ENCODE measurements at places on chromosomes 2 and 18.

DNA sequence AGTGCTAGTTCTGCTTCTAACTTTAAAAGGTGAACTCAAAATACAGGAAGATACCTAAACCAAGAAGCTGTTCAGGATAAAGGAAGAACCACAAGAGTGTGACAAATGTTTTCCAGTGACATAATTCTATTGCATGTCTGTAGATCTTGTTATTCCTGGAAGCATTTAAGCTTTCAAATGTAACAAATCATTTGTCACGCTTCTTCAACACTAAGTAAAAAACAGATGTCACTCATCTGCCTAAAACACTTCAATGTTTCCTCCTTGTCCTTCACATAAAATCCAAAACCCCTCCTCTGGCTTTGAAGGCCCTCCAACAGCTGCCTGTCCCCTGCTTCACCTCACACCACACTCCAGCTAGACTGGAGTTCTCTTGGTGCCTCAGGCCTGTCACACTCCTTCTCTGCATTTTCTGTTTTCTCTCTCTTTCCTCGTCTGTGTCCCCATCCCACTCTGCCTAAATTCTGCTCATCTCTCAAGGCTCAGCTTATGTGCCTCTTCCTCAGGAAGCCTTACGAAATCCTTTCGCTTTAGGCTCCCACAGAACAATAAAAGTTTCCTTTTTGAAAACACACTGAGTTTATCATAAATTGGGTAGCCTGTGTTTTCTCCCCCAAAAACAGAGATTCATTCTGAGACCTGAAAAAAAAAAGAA is 6.4 kb upstream of the CLEC4F start:
- no peak for DNase-seq

- no peak for DNase-seq
These were observed 63.4 kb upstream of the ZEB2 start for GRCh38 chr2:144583381-144583729.

DNA sequence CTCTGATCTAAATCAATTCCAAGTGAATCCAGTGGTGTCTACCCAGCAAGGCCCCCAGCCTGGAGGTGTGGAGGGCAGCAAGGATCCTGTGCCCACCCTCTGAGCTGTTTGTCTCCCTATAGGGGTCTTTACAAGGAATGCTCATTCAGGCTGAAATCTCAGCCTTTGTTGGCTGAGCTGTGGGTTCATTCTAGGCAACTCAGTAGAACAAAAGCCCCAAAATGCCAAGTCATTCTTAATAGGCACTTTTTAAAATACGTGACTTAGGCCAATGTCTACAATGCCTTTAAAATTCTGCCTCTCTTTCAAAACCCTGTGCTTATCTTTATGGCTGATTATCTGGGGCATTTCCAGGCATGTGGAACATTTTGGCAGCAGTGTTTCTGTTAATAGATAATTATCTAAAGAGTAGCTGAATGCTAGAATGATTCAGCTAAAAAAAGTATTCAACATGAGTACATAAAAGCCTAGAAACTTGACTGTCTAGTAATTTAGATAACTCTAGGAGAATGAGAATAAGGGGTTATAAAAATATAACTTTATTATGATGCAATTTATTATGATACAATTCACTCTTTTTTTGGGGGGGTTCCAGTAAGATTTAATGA is 7.4 kb downstream of the UGT1A6 start:
- DNase-seq = no peak

- no peak for DNase-seq
These were observed 76.7 kb downstream of the EMILIN2 start for GRCh38 chr18:2923464-2923863.

- no peak for DNase-seq
These were observed 222.1 kb downstream of the MTX2 start for GRCh38 chr2:176491172-176491904.

DNA sequence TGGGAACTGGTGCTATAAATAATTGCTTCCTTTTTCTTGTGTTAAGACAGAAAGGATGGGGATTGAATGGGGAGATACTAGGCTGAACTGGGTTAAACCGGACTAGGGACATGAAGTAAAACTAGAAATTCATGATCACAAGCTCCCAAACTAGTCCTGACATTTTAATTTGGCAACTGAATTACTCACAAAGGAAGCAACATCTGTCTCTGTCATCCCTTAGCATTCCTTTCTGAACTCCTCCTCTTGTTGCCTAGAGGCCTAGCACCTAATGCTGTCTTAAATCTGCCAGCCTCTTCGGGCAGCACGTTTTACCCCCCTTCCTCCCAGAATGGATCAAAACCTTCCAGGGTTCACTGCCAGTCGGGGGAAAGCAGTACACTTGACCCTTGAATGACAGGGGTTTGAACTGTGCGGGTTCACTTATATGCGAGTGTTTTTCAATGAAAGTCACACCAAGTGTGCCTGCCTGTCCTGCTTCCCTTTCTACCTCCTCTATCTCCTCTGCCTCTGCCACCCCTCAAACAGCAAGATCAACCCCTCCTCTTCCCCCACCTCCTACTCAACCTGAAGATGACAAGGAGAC is 8.2 kb downstream of the KCTD1 start:
- DNase-seq = no peak

GRCh38 chr2:46967990-46968647 is 52.5 kb upstream of the MCFD2 start:
- DNase-seq = no peak

- no peak for DNase-seq
These were observed 67.5 kb downstream of the FASTKD2 start for GRCh38 chr2:206832873-206833272.

- no peak for DNase-seq
These were observed 133.9 kb downstream of the TNS1 start for GRCh38 chr2:217868911-217869334.

GRCh38 chr2:178496049-178496448 is 15.8 kb downstream of the PLEKHA3 start:
- no peak for DNase-seq

GRCh38 chr2:67614454-67614853 is 217.3 kb downstream of the ETAA1 start:
- DNase-seq = no peak

GRCh38 chr2:33486544-33486943 is 10.1 kb downstream of the RASGRP3 start:
- no peak for DNase-seq

- no peak for DNase-seq
These were observed 2.1 kb upstream of the GALNT3 start for GRCh38 chr2:165796129-165796528.

GRCh38 chr18:48417985-48418384 is 8.8 kb upstream of the ZBTB7C start:
- DNase-seq = no peak

DNA sequence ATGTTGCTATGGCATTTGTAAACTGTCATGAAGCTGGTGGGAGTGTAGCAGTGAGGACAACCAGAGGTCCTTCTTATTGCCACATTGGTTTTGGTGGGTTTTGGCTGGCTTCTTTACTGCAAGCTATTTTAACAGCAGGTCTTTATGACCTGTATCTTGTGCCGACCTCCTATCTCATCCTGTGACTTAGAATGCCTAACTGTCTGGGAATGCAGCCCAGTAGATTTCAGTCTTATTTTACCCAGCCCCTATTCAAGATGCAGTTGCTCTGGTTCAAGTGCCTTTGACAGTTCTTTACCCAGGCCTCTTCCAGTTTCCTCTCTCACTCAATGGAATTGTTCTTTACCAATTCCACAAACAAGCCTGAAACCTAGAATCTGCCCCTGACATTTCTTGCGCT is 145.1 kb downstream of the KCNE4 start:
- DNase-seq = no peak

- DNase-seq = no peak
These were observed 57.2 kb downstream of the LRRTM1 start for GRCh38 chr2:80247339-80247738.

GRCh38 chr2:143949121-143949848 is 570.6 kb downstream of the ZEB2 start:
- DNase-seq = no peak

GRCh38 chr18:24086082-24086481 is 52.8 kb upstream of the CABYR start:
- DNase-seq = no peak

DNA sequence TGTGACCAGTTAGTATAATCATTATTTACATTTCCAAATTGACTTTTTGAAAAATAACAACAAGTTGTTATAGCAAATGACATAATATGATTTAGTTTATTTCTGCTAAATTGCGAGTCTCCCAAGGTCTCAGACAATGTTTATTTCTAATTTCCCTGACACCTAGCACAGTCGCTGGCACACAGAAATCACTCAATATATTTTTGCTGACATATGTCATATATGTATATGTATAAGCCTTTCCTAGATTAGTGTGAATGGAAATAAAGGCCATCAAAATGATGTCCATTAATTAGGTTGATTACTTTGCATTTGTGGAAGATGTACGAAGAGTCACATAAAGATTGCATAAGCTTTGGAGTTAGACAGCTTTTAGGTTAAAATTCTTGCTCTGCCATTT is 136.7 kb upstream of the CDH2 start:
- no peak for DNase-seq

GRCh38 chr18:13486284-13486683 is 240.1 kb downstream of the FAM210A start:
- DNase-seq = no peak

GRCh38 chr2:196169516-196169915 is 1.9 kb downstream of the STK17B start:
- no peak for DNase-seq

DNA sequence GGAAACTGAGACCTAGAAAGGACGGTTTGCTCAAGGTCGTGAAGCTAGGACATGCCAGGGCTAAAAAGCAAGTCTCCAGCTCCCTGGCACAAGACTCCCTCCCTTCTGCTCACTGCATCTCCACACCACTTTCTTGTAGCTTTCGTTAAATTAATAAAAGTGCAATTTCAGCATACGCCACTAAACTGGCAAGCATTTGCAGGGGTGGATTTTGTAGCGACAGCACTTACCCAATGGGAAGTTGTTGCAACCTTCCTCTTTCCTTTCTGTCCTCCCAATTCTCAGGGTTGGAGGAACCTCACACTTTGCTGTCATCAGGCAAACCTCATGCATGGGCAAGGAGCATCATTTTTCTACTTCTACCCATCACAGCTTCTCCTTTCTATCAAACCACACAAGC is 7.4 kb upstream of the RHOB start:
- no peak for DNase-seq

GRCh38 chr2:30932870-30933269 is 125.6 kb upstream of the CAPN13 start:
- no peak for DNase-seq

- no peak for DNase-seq
These were observed 116.9 kb upstream of the ATP8B1 start for GRCh38 chr18:57920036-57920435.

DNA sequence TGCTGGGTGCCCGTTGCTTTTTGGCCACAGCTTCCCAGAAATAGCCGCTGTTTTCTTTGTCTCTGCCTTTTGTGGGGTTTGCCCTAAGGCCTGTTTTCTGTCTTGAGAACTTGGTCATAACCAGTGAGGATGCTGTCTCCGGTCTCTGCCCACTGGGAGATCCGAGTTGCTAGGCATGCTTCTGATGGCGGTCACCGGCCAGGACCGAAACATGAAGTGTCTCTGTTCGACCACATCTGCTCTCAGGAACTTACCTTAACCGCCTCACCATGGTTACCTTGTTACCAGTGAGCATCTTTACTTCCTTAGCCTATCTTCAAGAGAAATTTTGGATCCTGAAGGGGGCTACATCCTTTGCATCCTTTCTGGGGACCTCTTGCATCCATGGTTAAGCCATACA is 91.9 kb downstream of the RTP5 start:
- DNase-seq = no peak
